ENCODE measurements at places on chromosomes 11 and 22. TPM values are rescaled to one million over a fixed set of nuclear protein-coding genes. Genes with fewer than 3 reads are reported as not detected.

The OR51I1 gene
- not detected for total RNA-seq

The GLYATL1 gene
- total RNA-seq: not detected

The OR2D2 gene
- not detected for total RNA-seq

The EMID1 gene
- total RNA-seq: 10.0 TPM

The NRGN gene
- total RNA-seq: 0.11 TPM

The CATSPER1 gene
- total RNA-seq: 0.26 TPM

The DRD4 gene
- total RNA-seq: not detected

The DMC1 gene
- 1.1 TPM for total RNA-seq

The TRAPPC4 gene
- 66.1 TPM for total RNA-seq

All from dermis lymphatic vessel endothelial cell (primary cell).